ENCODE measurements at places on chromosomes 12 and 14.

DNA sequence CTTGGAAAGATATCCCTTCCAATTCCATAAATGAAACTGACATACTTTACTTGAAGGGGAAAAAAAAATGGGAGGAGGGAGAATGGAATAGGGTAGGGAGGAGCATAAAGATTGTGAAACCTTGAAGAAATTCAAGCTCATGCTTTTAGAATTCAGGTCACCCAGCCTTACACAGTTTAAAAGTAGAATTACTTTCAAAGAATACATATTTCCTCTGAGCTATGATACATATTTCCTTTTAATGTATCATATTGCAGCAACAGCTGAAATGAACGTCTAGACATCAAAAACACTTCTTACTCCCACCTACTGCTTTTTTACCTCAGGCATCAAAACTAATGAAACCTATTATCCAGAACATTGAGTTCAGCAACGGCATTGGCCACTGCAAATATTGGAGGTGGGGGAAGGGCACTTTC, 156.0 kb downstream of the MED13L start:
- DNase-seq: no peak

GRCh38 chr14:54606178-54606577, 39.2 kb downstream of the SAMD4A start:
- DNase-seq: no peak

- DNase-seq: no peak
These were observed 201.0 kb downstream of the KTN1 start for GRCh38 chr14:55781046-55781445.

DNA sequence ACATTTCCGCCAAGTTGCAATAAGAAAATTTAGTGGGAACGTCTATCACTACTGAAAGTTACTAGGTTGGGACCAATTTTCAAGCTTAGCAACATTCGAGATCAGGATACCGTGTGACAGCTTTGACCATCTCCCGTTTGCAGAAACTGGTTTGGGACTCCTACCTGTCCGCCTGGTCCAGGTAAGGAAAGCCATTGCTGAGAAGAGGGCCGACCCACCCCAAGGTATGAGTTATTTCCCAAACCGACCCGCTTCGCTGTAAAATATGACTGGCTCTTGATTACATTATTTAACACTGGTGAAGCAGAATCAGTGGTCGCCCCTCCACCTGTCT, 271 bp downstream of the DNAI7 start:
- no peak for DNase-seq

- no peak for DNase-seq
These were observed 29.1 kb downstream of the LRRK2 start for GRCh38 chr12:40253936-40254335.

GRCh38 chr14:73712540-73713180, 1.5 kb downstream of the PNMA1 start:
- DNase-seq: no peak

GRCh38 chr12:124361074-124361970, 66.4 kb downstream of the RFLNA start:
- no peak for DNase-seq

- DNase-seq: no peak
These were observed 464.1 kb downstream of the MDGA2 start for GRCh38 chr14:47211263-47211662.

DNA sequence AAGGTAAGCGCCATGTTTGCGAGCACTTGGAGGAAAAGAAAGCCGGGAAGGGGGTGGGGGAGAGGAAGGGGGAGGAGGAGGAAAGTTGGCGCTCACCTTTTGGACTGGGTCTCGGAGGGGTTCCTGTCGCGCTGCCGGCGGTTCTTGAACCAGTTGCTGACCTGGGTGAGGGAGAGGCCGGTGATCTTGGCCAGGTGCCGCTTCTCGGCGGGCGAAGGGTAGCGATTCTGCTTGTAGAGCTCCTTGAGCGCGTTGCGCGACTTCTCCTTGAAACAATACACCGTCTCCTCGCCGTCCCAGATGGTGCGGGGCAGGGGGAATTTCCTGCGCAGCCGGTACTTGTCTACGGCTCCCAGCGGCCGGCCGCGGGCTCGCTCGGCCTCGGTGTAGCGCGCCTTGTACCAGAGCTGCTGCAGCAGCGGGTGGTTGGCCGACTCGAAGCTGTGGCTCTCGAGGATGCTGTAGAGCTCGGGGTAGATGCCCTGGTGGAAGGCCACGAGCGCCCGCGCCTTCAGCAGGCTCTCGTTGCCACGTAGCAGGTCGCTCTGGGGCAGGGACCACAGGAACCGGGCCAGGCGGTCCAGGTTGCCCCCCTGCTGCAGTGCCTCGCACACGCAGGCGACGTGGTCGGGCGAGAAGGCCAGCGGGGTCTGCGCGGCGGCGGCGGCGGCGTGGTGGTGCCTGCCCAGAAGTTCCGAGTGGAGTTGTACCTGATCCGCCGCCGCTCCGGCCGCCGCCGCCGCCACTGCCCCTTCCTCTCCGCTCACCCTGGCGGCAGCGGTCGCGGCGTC, 840 bp downstream of the SIX4 start:
- DNase-seq: peak; percentile 61

DNA sequence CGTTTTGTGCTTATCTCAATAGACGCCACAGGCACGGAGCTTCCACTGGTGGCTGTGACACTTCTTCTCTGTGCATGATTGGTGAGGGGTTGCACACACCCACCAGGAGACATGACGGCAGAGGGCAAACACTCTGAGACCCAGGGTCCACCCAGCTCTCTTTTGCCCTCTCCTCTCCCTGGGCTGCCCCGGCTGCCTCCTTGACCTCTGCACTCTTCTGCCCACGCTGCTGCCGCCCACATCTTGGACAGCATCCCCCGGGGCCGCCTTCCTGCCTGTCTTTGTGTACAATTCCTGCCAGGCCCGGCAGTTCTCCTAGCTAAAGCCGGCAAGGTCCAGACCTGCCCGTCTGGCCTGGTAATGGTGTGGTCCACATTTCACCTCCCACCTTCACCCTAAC, 44.7 kb downstream of the DPF3 start:
- no peak for DNase-seq

- no peak for DNase-seq
These were observed 738.1 kb upstream of the TBX3 start for GRCh38 chr12:115421796-115422709.

- no peak for DNase-seq
These were observed at the start of gene ACACB for GRCh38 chr12:109115758-109116610. TSS of gene ACACB (plus strand) at chr12:109116587. CDS start at chr12:109139406, 22,819 bp downstream.

Data from A549 (cell line).